ENCODE measurements at places on chromosomes 3 and 15. TPM values are rescaled to one million over a fixed set of nuclear protein-coding genes. Genes with fewer than 3 reads are reported as not detected.

HIGD2B gene
- polyA plus RNA-seq: not detected

IQCF6 gene
- not detected for polyA plus RNA-seq

PRTG gene
- 2.5 TPM for polyA plus RNA-seq

IL17RB gene
- polyA plus RNA-seq: 3.6 TPM

NUP210 gene
- polyA plus RNA-seq: 7.2 TPM

DNA sequence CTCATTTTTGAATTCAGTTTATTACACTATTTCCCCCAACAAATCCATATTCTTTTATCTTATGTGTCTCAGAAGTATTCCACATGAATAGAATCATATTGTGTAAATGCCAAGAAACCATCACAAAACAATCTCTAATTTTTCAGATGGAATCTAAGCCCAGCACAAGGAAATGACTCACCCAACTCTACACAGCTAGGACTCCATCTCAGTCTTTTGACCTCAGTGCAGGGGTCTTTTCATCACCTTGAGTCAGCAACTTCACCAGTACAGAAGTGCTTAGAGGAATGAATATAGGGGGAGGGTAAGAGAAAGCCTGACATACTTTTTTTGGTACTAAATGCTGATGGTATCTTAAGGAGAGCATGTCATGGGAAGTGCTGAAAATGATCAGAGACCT is 169.3 kb upstream of the LRRN1 start:
- DNase-seq: peak; percentile 71

GRCh38 chr3:129345971-129346370 is 67.3 kb downstream of the HMCES start:
- no peak for DNase-seq

DNA sequence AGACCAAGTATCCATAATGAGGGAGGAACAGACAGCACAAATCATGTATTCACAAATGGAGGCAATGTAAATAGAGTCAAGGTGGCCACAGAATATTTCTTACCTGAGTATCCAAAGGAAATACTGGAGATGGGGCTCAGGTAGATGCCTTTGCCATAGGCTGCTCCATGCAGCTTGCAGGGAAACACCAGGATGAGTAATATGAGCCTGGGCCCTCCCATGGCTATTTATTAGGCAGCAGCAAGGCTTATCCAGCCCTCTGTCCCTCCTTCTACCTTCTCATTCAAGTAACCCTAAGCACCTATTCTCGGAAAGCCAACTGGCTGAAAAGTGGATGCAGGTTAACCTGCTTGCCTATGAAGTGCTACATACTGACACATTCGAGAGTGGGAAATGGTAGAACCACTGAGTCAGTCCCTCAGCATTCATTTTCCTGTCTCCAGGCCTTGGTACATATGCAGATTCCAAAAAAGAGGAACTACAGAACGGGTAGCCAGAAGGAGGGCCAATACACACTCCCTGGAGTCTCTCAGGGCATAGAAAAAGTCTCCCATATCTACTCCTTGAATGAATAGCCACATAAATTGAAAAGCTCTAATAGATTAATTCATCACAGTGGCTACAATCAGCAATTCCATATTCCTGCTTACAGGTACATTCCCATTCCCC is 18.3 kb upstream of the PKM start:
- no peak for DNase-seq

- no peak for DNase-seq
These were observed 18.4 kb upstream of the RHCG start for GRCh38 chr15:89514596-89515406.

- DNase-seq: no peak
These were observed 108.4 kb downstream of the LSM3 start for GRCh38 chr3:14286887-14287500.

DNA sequence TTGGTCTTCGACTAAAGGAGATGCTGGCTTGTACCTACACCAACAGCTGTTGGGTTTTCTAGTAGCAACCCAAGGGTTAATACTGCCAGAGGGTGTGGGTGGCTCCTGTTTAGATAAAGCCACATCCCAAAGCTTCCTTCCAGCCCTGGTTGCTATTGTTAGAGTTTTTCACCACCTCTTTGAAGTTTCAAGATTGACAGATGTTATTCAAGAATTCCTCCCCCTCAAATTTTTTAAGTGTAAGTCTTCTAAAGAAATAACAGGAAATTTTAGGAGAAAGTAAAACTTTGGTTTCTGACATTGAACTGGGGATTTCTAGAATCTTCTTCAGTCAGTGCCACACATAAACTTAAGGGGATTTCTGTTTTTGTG is 60.9 kb downstream of the TGFBR2 start:
- no peak for DNase-seq

DNA sequence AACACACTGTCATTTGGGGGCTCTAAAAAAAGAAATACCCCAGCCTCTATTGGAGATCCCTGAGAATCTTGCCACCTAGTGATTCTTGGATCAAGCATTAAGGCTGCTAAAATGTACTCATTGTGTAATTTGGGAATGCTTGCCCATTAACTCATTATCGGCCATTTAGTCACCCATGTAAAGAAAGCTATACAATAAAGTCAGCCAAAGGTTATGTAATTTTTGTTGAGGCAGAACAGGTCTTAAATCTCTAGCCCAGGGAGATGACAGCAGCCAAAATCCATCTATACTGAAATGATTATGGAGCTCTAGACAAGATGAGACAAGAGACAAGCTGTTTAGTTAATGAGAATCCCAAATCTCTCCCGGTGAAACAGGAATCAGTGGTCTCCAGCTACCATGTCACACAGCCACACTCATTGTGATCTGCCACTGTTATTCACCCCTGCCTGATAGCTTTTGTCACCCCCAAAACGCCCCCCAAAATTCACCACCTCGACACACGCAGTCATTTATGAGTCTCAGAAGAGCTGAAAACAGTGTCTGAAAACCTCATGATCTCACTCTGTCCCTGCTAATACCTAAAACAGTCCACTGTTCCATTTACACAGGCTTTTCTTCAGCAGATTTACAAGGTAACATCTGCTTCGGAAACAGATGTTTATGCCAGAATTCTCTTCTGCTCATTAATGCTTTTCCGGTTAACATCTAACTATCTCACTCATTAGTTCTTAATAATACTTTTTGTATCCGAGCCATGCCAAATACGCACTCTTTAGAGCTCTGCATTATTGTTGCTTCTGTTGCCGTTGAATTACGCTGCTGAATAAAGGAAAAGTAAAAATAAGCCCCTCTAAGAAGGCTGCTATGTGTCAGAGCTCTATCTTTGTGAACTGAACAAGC is 138.5 kb downstream of the RORA start:
- peak; percentile 55 for DNase-seq

- DNase-seq: peak; percentile 87
These were observed 19.6 kb downstream of the PLXNA1 start for GRCh38 chr3:127002195-127003174.

DNA sequence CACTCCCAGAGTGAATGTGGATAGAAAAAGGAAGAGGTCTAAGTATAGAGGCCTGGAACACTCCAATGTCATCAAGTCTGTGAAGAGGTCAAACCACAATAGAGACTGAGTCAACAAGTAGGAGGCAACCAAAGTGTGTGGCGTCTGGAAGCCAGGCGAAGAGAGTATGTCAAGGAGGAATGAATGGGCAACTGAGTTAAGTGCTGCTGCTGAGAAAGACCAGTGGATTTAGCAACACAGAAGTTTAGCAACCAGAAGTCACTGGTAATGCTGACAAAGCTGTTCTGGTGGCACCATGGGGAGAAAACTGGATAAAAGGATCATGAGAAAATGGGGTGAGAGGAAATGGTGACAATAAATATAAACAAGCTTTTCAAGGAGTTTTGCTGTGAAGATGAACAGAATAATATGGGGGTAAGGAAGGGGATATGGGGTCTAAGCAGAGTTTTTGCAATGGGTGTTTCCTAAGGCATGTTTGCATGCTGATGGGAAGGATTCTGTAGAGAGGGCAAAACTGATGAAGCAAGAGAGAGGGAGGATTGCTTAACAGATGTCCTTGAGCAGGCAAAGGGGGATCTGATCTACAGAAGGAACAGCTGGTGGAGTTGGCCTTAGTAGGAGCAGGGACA is 38.4 kb downstream of the PCOLCE2 start:
- peak; percentile 71 for DNase-seq

DNA sequence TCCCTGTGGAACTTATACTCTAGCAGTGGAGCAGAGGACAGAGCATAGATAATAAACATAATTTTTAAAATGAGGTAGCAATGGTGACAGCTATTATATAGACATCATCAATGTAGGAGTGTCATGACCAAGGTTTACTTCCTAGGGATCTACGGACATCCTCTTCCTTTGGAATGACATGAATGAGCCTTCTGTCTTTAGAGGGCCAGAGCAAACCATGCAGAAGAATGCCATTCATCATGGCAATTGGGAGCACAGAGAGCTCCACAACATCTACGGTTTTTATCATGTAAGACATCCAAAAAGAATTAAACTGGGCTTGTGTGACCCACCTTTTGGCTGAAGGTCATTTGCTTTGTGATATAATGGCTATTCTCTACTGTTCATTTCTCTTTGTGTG is 30.1 kb upstream of the CAPN3 start:
- no peak for DNase-seq

- no peak for DNase-seq
These were observed 53.5 kb downstream of the CCR4 start for GRCh38 chr3:33004961-33005360.

DNA sequence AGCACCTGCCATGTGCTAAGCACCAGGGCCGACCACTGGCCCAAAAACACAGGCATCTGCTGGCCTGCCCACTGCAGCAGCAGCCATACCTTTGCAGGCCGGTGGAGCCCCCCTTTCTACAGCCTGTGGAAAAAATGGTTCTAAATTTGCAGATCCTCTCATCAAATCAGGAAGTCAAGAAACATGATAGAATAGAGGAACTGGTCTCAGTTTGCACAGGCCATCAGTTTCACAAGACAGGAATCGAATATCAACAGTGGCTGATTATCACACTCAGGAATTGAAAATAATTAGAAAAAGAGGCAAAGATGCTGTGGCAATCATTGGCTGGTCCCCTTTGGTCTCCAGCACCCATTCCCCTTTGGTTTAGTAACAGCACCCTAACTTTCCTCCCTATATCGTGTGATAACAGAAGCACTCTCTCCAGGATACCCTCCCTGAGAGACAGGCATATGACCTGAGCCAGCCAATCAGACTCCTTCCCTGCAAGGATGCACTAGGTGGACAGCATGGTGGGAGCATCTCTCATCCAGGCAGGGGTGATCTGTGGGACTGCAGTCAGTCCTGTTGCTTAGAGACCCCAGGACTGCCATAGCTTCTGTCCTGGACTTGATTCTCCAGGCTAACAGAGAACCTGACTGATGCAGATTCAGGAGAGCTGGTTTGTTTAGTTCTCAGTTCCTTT is 3.5 kb upstream of the PAK6 start:
- DNase-seq: no peak

GRCh38 chr3:36416599-36416998 is 36.3 kb downstream of the STAC start:
- DNase-seq: no peak

DNA sequence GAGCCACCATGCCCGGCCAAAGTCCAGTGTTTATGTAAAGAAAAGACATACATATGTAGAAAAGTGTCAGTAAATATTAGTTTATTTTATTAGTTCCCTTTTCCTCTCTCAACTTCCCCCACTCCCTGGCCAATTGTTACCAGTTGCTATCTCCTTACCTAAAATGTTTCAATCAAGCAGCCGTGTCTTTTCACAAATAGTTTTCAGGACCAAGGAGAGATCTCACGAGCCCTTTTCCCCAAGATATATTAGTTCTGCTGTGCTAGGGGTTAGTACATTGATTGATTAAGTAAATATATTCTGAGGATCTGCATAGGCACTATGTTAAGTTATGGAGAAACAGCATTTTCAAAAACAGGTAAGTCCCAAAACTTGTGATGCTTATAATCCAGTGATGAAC is 87.4 kb downstream of the ZIC4 start:
- DNase-seq: no peak

DNA sequence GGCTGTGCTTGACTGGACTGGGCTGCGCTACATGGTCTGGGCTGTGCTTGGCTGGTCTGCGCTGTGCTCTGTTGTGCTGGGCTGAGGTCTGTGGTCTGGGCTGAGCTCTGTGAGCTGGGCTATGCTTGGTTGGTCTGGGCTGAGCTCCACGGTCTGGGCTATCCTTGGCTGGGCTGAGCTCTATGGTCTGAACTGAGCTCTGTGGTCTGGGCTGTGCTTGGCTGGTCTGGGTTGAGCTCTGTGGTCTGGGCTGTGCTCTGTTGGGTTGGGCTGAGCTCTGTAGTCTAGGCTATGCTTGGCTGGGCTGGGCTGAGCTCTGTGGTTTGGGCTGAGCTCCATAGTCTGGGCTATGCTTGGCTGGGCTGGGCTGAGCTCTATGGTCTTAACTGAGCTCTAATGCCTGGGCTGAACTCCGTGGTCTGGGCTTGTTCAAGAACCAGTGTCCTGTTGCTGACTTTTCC is 92.0 kb downstream of the PLXNA1 start:
- peak; percentile 82 for DNase-seq

GRCh38 chr3:169295126-169295525 is 368.4 kb downstream of the MECOM start:
- DNase-seq: no peak

- DNase-seq: no peak
These were observed 18.2 kb downstream of the KPNA1 start for GRCh38 chr3:122496508-122496907.

DNA sequence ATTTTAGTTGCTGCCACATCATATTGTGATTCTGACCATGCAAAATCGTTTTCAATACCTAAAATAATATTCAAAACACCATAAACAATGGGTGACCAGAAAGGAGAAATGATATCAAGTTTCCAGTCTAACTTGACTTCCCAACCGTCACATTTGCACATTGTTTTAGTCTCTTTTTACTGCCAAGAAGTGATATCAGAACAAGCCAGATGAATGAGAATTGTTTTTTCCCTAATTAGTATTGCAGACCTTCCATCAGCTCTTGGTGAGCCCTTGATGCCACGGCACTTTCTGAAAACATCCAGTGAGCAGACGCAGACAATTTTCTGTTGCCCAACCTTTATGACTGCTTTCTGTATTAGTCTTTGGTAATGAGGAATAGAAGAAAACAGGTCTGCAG is 62.5 kb downstream of the SPATA16 start:
- no peak for DNase-seq

Measured in muscle of back (tissue), 13 donors.